Fibroblast of lung (primary cell): ENCODE measurements at places on chromosomes 12 and 14. TPM values are rescaled to one million over a fixed set of nuclear protein-coding genes. Genes with fewer than 3 reads are reported as not detected.

DNA sequence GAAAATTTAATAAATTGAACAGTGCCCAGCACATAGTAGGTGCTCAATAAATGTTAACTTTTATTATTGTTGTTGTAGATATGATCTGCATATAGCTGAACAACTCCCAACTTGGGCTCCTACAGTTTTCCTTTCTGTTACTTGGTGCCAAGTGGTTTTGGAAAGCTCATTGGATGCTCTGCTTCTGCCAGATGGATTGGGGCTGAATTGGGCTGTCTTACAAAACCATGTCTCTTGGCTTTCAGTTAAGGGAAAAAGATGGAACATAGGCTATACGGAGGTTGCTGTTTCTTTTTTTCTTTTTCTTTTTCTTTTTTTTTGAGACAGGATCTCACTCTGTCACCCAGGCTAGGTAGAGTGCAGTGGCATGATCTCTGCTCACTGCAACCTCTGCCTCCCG is 140.7 kb upstream of the PWP1 start:
- peak; percentile 11 for DNase-seq

DNA sequence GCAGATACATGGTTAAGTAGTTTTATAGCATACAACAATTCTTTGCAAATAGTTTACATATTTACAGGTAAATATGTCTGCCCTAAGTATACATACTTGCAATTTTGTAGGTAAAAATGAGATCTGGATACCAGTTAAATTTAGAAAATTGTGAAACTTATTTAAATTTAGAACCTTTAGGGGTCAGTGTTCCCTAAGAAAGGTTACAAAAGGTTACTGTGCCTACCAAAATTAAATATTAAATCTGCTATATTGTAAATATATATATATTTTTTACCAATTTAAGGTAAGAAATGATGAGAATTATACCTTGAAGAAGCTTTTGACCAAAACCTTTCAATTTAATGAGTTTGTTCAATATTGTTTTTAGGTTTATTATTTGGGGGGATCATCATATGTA is 54.0 kb downstream of the MIPOL1 start:
- DNase-seq, result peak; percentile 13

Gene MGST1
- polyA plus RNA-seq, result 386 and 634 TPM in 2 replicates

Gene MMP19
- 18.3 and 21.8 TPM in 2 replicates for polyA plus RNA-seq

DNA sequence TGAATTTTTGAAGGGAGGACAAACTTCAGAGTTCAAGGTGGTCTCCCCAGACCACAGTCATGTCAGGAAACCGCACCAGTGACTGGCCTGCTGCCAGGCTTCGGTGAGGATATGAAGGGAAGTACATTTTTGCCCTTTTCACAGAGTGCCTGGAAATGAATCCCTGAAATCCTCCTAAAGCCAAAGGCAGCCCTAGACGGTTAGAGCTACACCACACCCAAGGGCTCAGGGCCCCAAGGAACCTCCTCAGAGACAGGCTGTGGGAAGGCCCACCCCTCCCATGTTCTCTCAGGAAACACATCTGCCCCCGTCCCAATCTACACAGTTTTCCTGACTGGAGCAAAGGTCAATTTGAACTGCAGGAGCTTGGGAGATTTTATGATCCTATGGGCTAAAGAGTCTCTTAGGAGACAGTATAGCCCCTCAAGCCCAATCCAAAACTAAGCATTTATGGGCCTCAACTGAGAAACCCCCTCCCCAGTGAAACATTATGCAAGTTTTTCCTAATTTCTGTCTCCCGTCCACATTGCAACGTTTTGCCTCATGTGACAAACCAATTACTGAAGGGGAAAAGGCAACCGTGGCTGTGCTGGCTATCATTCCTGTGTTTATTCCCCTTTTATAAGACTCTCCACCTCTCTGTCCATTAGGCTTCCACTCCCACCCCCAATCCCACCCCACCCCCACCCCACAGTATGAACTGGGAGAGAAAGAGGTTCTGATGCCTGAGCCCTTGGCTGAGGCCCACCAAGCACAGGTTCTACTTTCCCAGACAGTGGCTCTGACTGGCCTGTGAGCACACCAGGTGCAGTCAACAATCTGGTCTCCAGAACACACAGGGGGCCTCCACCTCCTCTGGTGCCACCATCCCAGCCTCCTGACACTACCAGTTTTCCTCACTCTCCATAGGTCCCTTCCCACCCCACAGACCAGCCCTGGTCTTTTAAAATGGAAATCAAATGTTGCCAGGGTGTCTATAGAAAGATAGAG is 9.6 kb upstream of the RNASE1 start:
- DNase-seq, result no peak

GRCh38 chr12:91819132-91819447 is 326.6 kb downstream of the BTG1 start:
- no peak for DNase-seq

DNA sequence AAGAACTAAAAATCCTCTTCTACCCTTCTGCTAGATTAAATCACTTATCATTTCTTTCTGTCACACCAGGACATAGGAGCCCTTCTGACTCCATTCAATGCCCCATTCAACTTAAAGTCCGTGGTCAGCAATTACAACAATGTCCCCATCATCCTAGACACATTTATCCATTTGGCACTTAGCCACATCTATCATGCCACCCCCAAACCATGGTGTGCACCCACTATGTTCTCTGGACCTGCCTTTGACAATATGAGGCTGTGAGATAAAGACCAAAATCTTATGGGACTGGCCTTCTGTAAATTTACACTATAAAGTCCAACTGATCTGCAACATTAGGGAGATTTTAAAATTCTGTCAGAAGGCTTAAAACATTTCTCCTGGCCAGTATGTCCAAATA is 104.4 kb downstream of the SSPN start:
- no peak for DNase-seq

GRCh38 chr12:52615208-52615868 is 3.0 kb downstream of the KRT73 start:
- peak; percentile 27 for DNase-seq

Gene SRGAP1
- polyA plus RNA-seq, result 18.9 and 23.8 TPM in 2 replicates

DNA sequence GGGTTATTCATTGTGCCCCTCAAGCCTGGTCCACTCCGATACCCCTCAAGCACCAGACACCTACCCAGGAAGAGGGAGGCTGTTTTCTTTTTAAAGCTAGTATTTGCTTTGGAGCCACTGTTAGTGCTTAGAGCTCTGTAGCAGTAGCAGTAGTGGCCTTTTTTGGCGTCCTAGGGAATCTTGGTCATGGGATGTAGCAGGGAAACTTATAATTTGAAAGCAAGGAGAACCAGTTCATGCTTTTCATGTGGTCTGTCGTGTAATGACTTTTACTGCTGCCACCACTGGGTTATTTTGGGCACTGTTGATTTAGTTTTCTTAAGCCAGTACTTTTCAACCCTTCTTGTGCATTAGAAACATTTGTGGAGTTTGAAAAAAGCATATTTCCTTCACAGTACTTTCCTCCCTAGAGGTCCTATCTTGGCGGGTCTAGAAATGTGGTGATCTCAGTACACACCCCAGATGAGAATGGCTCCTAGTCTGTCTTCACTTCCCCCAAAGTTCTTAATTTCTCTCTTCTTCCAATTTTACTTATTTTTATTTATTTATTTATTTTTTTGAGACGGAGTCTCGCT is 49.7 kb downstream of the MARK3 start:
- DNase-seq, result no peak

Gene SRRM4
- not detected in 2 replicates for polyA plus RNA-seq

- no peak for DNase-seq
Measured at GRCh38 chr14:64572386-64573104, 22.8 kb downstream of the PPP1R36 start.

Gene SLCO1B3
- polyA plus RNA-seq, result not detected in 2 replicates

Gene PKP2
- polyA plus RNA-seq, result 0.03 and 0.15 TPM in 2 replicates

DNA sequence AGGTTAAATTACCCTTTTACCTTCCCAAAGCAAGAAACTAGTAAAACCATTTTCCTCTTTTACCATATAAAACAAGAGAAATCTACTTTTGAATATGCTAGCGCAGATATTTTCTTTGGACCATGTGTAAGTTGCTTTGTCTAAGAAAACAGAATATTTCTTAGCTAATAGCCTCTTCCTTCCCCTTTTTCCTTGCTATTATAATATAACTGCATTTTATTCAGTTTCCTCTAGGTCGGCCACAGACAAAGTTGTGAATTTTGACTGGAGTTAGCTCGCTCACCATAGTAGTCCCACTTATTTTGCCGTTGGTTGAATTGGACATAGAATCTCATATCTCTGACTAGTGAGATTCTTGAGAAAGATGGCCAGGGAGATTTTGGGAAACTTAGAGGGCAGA is 115.6 kb downstream of the PLEKHA5 start:
- no peak for DNase-seq

DNA sequence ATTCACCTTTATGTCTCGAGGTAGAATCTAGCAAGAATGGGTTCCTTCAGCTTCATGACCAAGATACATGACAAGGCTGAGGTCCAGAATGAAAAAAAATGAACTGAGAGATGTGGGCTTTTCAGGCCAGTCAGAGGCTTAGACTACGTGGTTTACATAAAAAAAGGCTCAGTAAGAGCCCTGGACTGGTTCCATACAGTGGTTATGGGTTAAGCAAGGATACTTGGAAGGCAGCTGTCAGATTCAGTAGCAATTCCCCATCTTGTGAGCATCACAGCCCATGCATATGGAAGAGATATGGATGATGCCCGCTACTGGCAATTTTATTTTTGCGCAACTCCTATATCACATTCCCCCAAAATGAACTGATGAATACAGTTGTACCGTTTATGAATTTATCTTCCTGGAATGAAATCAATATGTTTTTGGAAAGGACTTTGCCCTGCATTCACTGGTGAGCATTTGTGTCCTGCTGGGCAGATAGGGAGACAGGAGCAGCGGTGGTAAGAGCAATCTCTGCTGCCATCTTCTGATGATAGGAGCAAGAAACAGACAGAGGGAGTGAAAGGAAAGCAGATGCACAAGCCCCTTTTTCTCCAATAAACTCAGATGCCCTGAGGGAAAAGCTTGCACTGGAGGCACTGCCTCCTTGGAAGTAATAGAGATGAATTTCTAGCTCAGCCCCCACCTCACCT is 280.4 kb downstream of the GALC start:
- peak; percentile 3 for DNase-seq

- peak; percentile 91 for DNase-seq
Measured at GRCh38 chr12:62866451-62867082, 68.4 kb downstream of the PPM1H start.

GRCh38 chr14:35766036-35766699 is 42.9 kb downstream of the RALGAPA1 start:
- no peak for DNase-seq

- DNase-seq, result no peak
Measured at GRCh38 chr14:95537298-95538089, 2.6 kb downstream of the GLRX5 start.

Gene HRK
- polyA plus RNA-seq, result 0.02 and 0.08 TPM in 2 replicates

GRCh38 chr14:30861200-30861599 is 13.2 kb upstream of the COCH start:
- no peak for DNase-seq

- peak; percentile 64 for DNase-seq
Measured at GRCh38 chr14:65356327-65356836, 56.1 kb upstream of the FUT8 start.

DNA sequence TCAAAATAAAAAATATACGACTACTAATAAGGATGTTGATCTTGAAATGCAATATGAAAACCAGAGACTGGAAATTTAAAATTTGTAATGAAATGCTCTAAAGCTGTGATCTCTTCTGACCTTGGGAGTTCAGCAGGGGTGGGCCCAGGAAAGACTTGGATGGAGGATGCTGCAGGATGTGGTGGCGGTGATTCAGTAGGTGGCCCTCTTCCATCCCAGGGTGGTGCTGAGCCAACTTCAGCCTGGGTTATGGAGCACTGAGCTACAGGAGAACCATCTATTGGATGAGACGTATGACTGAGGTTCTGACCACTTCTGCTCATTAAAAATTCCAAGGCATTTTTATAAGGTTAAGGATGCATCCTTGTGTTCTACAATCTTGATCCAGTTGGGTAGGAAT is 6.9 kb upstream of the PDE3A start:
- DNase-seq, result no peak

- no peak for DNase-seq
Measured at GRCh38 chr14:74414403-74415114, 11.5 kb downstream of the SYNDIG1L start.

GRCh38 chr12:81758421-81759189 is 545 bp downstream of the PPFIA2 start:
- peak; percentile 55 for DNase-seq

- DNase-seq, result no peak
Measured at GRCh38 chr12:2373307-2373706, 320.5 kb downstream of the CACNA1C start.

Gene LAG3
- 0.09 and 0.17 TPM in 2 replicates for polyA plus RNA-seq

- no peak for DNase-seq
Measured at GRCh38 chr12:54593135-54593534, 4.7 kb upstream of the PPP1R1A start.
